Right renal cortex interstitium (tissue), 3 donors: ENCODE measurements at places on chromosomes 2 and 18. TPM values are rescaled to one million over a fixed set of nuclear protein-coding genes. Genes with fewer than 3 reads are reported as not detected.
A peak's percentile ranks its signal among the peaks of the same experiment; 100 is the strongest.

The VWC2L gene
- polyA plus RNA-seq, result 0.07 TPM

DNA sequence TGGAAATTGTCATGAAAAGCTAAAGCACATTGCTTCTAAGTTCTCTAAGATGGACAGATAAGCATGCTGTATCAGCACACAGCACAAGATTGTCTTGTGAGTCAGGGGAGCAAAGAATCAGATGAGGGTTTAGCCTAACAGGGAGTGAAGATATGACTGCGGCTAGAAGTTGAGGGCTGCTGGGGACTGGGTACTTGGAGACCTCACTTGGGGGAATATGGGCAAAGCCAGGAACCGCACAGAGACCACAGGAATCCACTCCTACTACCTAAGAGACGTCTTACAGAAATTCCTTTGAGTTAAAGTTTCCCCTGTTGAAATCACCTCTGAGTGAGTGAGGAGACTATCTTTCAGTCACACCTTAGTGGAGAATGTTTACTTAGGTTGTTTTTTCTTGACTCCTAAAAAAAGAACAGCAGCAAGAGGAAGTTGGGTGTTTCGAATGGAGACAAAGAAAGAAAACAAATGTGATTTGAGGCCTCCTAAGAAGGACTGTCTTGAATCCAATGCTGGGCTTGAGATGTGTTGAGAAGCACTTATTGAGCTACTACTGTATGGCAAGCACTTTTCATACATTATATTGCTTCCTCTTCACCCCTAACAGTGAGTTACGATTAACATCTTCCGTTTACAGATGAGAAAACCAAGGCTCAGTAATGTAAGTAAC lies 100.7 kb downstream of the ANKRD44 start:
- no peak for DNase-seq

The DNER gene
- 67.9 TPM for polyA plus RNA-seq

DNA sequence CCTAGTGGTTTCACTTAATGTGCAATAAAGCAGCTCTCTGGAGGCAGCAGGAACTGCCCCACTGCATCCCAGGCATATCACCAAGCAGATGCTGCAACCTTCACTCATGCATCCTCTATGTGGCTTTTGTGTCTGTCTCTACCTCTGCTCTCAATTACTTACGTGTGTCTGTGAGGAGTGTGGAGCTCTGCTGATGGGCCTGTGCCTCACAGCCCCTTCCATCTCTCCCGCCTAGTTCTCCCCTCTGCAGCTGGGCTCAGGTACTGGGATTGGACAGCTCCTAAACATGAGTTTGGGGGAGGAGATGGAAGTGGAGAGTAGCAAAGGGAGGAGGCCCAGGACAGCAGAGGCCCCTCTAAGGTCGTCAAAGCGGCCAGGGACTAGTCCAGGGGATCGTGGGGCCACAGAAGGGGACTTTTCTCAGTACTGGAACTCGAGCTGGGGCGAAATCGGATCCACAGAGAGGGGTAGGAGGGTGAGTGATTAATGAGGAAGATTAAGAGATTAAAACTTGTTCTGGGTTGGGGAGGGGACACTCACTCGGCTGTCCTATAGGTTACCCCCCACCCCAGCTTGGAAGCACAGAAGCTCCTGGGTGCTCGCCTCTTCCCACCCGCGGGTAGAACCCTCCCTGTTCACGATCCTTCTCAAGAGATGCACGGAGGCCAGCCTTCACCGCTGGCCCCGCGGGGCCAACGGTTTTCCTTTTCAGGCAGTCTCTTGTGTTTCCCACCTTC lies 2.1 kb upstream of the LBX2 start:
- no peak for DNase-seq

- DNase-seq, result no peak
Observed at GRCh38 chr18:51074605-51075004, 44.6 kb downstream of the SMAD4 start.

DNA sequence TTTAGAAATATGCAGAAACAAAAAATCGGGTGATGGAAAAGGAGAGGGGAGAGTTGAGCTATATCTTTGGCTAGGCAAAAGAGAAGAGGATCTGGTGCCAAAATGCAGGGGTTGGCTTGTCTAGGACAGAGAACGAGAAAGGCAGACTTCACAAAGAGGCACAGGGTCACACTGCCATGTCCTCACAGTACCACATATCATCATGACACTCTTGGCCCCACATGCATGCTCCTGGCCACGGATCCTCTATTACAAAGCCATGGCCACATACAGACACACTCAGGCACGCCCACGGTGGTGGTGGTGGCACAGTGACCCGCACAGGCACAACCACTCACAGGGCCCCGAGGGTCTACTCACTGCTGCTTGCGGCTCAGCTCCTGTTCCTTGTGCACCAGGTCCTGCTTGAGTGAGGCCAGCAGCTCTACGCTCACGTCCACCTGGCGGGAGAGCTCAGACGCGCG lies 15.9 kb downstream of the FBXO41 start:
- no peak for DNase-seq

GRCh38 chr2:137952586-137953129 lies 11.6 kb upstream of the HNMT start:
- no peak for DNase-seq

GRCh38 chr2:200130762-200131166 lies 175.4 kb downstream of the MAIP1 start:
- DNase-seq, result no peak

The CRIM1 gene
- 97.3 TPM for polyA plus RNA-seq

DNA sequence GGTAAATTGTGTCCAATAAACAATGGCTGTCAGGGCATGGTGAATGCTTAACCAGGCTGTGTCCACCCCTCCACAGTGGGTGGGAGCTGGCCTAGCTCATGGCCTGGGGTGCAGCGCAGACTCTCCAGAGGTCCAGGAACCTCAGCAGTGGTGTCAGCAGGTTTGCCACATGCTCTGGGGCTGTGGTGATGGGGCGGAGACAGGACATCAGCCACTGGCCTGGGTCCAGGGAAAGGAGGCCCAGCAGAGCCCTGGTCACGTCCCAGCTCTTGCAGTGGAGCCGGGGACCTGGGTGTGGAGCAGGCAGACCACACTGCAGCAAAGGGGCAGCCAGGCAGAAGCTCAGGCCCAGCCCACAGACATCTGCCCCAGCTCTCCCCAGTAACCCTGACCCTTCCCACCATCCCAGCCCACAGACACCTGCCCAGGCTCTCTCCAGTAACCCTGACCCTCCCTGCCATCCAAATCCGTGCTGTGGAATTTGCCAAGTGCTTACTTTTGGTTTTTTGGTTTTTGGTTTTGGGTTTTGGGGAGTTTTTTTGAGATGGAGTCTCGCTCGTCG lies 13.8 kb upstream of the KIF1A start:
- DNase-seq, result no peak

DNA sequence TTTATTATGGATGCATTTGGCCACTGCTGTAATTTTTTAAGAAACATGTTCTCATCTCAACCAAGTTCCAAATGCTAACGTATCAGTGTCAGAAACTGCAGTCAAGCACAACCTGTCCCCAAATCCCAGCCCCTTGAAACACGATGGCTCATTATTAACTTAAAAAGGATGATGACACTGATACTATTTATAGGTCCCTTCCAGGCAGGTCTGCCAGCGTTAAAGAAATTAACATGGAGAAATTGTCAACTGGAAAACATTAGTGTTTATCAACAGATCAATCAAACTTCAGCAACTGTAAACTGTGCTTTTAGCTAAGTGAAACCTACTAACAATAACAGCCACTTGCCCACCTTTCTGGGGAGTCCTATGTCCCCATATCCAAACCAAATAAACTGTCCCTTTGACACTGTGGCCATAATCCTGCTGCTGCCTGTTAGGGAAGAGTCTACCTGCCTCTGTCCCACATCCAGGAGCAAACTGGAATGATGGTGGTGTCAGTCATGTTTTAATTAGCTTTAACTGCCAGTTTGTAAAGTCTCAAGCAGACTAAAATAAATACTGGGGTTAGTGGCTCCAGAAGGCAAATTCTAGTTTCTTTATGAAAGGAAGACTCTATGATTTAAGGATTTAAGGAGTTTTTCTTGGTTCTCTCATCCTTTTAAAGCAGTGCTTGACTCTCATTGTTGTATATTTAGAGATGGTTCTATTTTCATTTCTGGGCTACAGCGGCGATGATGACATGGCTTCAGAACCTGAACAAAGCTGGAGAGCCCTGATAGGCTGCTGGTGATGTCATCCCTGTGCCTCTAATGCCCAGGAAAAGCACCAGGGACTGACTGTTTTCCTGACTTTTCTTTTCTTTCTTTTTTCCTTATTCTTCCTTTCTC lies 583.6 kb upstream of the PIK3C3 start:
- no peak for DNase-seq

DNA sequence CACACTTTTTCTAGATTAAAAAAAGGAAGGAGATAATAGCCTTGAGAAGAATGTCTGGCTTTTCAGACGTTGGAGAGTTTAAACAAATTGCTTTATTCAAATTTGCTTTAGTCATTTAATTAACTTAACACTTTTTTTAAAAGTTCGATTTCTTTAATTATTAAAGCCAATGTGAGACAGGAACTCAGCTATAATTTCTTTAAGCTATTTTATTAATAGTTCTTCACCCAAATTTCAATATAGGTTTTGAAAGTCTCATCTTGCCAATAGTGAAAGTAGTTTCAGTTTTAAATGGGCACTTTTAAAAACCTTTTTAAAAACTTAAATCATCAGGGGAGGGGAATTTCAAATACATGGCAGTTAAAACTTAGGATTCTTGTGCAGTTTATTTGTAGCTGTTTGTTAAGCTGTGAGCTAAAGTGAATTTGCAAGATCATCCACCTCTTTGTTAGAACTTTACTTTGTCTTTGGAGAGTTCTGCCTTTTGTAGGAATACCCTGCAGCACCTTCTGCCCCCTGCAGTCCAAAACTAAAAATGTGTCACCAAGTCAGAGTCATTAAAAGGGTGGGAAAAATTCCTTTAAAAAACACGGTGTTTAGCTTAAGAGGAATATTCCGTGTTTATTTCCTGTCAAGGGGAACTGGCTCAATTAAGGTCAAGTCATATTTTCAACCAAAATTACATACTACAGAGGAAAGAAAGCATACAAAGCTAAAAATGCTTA lies 4.6 kb downstream of the TGIF1 start:
- no peak for DNase-seq

DNA sequence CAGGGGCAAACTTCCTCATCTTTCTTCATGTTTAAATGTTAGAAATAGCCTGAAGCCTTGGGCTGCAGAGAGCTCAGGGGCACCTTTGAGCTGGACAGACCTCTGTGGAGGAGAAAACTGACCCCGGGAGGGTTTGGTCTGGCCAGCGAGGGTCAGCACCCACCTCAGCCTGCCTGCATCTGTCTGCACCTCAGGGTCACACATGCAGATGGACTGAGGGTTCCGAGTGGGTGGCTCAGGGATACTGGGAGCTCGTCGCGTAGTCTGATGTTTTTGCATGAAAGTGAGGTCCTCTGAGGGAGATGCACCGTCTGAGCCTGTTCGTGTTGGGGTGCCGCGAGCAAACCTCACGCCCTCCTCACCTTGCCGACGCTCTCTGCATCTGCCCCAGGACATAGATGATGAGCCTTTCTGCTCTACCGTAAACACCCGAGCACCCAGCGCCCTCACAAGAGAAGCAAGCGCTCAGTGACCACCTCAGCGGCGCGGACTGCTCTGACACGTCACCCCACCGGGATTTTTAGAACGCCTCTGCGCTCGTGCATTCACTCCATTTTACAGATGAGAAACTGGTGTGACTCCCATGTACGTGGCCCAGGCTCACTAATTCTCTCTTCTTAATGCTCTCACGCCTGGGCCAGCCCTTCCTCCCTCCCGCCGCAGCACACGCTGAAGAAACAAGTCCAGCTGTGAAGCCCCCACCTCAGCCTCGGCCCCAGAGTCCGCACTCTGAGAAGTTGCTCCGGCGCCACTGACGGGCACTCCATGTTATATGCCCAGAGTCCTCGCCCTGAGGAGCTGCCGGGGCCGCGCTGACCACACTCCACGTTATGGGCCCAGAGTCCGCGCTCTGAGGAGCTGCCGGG lies 9.5 kb downstream of the KCNG2 start:
- no peak for DNase-seq

The ATP8B1 gene
- polyA plus RNA-seq, result 23.1 TPM

The RTP5 gene
- polyA plus RNA-seq, result not detected

DNA sequence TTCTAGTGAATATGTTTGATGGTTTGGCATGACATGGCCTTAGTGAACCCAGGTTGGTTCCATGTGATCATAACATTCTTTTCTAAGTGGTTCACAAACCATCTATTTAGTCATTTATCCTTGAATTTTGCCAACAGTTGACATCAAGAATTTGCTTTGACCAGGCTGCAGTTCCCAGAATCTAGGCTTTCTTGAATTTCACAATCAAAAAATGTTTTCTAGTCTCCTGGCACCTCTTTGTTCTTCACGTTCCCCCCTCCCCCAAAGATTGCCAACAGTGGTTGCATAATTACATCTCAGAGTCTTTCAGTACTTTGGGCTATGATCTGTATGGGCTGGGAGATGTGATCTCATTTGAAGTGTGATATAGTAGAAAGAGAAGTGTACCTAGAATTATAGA lies 124.0 kb downstream of the GATA6 start:
- no peak for DNase-seq

GRCh38 chr18:55268628-55269275 lies 309.5 kb upstream of the CCDC68 start:
- no peak for DNase-seq

DNA sequence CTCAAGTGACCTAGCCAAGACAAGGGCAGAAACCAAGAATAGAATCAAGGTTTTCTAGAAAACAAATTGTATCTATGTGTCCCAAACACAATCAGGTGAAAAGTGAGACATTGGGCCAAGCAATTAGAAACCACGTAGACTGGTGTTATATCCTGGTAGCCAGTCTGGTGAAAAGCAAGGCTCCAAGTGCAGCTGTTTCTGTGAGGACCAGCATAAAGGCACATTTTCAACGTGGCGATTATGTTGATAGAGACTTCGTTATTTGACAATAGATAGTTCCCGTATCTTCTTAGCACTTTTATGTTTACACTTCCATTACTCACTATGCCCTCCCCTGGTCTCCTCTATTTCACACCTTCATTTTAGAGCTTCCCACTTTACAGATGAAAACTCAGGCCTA lies 103.2 kb upstream of the ZFP36L2 start:
- no peak for DNase-seq

DNA sequence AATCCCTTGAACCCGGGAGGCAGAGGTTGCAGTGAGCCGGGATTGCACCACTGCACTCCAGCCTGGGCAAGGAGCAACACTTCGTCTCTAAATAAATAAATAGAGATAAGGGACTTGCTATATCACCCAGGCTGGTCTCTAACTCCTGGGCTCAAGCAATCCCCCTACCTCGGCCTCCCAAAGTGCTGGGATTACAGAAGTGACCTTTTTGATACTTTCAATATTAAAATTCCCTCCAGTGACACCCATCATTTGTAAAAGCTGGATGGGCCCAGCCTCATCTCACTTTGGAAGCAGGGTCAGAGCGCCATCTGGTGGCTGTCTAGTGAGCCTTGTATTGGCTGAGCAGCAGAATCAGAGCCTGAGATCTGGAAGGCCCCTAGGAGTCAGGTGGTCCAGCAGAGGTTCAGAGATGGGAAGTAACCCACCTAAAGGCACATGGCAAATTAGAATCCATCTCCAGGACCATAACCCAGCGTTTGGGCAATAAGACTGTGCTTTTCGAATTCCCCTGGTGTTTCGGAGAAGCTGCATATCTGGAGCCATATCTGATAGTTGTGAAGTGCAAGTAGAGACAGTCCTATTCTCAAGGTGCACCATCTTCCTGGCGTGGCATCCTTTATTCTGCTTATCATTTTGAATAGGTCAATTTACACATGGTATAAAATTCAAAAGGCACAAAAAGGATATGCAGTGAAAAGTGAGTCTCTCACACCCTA lies 18.3 kb upstream of the SLC35F6 start:
- DNase-seq, result peak; percentile 65

The GPR45 gene
- not detected for polyA plus RNA-seq
